ENCODE measurements at places on chromosomes 5 and 9.

GRCh38 chr9:132591244-132591643, 8.8 kb downstream of the BARHL1 start:
- DNase-seq: peak; percentile 79

DNA sequence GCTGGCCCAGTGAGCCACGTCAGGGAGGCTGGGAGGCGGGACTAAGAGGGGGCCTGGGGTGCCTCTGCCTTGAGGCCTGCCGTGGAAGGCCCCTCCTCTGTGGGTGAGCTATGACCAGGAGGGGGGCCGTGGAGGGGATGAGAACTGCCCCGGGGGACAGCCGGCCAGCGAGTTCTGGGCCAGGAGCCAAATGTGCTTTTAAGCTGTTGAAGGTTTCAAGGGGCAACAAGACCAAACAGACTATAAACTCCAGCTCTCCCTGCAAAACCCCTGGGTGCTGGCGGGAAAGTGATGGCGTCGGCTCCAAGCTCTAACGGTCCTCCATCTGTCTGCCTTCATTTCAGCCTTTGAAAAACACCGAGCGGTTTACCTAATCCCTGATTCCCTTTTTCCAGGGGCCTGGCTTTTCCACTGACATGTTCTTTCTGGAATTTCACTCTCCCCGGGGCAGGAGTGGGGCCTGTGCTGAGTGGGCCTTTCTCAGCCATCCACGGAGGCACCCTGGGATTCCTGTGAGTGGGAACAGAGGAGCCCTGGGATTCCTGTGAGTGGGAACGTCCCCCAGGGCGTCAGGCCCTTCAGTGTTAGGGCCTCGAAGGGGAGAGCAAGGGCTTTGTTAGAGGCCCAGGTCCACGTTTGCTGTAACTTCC, 65.6 kb downstream of the COL5A1 start:
- peak; percentile 98 for DNase-seq

- DNase-seq: peak; percentile 75
Measured at GRCh38 chr5:96629774-96630173, 32.4 kb upstream of the CAST start.

DNA sequence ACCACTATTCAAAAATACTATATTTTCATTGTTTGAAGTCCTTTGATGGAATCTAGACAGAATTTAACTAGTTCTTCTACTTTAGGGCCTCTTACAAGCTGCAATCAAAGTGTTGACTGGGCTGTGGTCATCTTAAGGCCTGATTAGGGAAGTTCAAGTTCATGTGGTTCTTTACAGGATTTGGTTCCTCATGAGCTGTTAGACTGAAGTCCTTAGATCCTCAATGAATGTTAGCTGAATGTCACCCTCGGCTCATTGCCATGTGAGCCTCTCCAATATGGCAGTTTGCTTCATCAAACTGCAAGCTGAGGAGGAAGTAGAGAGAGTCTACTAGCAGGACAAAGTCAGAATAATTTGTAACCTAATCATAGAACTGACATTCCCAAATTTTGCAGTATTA, 135.1 kb downstream of the CSNK1G3 start:
- DNase-seq: no peak

GRCh38 chr9:117214416-117214815, 200.4 kb downstream of the ASTN2 start:
- no peak for DNase-seq

- no peak for DNase-seq
Measured at GRCh38 chr5:141889282-141889871, 11.2 kb upstream of the PCDH1 start.

GRCh38 chr5:174323878-174324281, 278.4 kb downstream of the NSG2 start:
- peak; percentile 76 for DNase-seq

DNA sequence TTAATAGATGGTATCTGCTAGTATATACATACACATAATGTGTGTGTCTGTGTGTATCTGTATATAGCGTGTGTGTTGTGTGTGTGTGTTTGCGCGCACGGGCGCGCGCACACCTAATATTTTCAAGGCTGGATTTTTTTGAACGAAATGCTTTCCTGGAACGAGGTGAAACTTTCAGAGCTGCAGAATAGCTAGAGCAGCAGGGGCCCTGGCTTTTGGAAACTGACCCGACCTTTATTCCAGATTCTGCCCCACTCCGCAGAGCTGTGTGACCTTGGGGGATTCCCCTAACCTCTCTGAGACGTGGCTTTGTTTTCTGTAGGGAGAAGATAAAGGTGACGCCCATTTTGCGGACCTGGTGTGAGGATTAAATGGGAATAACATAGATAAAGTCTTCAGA, 757 bp downstream of the FXN start:
- DNase-seq: peak; percentile 22

DNA sequence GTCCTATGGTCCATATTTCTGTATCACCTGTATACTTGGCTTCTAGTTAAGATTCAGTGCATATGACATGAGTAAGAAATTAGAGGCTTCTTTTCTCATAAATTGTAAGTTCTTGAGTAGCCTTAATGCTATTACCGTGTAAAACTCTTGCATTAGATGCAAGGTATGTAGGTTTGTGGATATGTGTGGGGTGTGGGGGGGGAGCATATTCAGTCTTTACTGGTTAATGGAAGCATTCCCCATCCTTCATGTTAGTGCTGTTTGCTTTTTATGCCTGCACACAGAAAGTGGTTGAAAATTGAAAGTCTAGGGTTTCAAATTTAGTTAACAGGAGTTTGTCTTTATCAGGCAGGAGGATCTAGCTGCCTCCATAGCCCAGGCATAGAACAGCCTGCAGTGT, 16.1 kb downstream of the RAI14 start:
- DNase-seq: no peak

- no peak for DNase-seq
Measured at GRCh38 chr5:130868186-130868840, 296.7 kb downstream of the HINT1 start.

GRCh38 chr9:132995879-132996278, 17.4 kb downstream of the GFI1B start:
- no peak for DNase-seq

DNA sequence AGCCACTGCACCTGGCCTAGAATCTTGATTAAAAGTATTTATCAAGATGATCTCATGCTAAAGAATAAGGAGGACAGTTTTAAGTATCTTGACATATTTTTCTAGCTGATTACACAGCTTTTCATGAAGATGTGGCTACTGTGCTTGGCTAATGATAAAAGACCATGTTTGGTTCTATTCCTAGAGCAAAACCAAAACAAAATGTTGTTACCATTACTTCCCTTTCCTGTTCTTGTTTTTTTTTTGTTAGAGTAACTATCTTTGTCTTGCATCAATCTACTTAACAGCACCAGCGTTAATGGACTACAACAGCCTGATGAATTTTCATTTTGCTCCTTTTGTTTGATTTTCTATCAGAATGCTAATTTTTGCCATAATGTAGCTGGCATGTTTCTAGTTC, 86.2 kb upstream of the DHFR start:
- DNase-seq: no peak

- DNase-seq: no peak
Measured at GRCh38 chr5:128234928-128235641, 151.5 kb downstream of the SLC12A2 start.

- DNase-seq: no peak
Measured at GRCh38 chr9:37453827-37454226, 11.4 kb downstream of the ZBTB5 start.

GRCh38 chr5:136655468-136655867, 290.1 kb upstream of the TRPC7 start:
- no peak for DNase-seq

- no peak for DNase-seq
Measured at GRCh38 chr5:134798468-134798867, 39.9 kb downstream of the DDX46 start.

DNA sequence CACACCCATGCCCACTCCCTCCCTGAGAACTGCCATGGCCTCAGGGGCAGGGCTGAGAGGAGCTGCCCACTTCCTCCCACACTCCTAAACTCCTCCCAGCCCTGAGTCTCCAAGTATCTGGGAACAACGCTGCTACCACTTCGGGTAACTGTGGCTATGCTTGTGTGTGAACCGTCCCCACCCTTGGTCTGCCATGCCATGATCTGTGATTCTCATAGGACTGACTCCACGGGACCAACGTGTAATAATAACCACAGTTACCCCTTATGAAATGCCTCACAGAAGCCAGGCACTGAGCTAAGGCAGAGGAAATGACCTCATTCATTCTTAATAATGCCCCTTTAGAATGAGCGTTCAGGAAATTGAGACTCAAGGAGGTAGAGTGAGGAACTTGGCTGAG, 103.9 kb upstream of the SMIM23 start:
- DNase-seq: no peak

DNA sequence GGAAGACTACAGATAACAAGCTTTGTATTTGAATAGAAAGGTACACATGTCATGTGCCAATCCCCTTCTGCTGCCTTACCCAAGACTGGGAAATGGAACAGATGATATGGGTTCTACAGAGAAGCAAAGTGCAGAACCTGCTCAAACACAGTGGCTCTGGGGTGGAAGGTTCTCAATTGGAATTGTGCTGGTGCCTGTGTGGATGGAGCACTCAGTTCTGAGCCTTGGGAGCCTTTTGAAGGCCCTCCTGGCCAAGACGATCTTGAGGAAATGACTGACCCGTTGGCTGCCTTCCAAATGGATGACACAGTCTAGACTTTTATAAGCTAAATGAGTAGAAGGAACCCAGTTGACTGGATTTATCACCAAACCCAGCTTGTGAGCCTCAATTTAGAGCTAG, 4.2 kb upstream of the PRSS3 start:
- DNase-seq: no peak

DNA sequence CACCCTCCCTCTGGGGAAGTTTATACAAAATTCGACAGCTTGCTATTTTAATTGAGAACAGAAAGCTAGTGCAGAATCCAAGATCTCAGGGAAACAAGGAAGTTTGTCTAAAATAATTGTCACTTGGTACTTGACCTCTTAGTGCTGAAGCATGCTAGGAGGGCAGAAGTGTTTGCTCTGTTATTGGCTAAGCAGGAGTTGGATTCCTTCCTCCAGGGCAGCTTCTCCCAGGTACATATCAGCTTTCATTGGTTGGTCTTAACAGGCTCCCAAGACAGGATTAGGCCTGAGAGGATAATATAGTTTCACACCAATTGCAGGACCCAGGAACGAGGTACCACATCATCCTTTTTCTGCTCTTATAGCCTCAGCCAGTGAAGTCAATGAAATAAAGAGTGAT, 432.8 kb downstream of the IRX1 start:
- DNase-seq: no peak

DNA sequence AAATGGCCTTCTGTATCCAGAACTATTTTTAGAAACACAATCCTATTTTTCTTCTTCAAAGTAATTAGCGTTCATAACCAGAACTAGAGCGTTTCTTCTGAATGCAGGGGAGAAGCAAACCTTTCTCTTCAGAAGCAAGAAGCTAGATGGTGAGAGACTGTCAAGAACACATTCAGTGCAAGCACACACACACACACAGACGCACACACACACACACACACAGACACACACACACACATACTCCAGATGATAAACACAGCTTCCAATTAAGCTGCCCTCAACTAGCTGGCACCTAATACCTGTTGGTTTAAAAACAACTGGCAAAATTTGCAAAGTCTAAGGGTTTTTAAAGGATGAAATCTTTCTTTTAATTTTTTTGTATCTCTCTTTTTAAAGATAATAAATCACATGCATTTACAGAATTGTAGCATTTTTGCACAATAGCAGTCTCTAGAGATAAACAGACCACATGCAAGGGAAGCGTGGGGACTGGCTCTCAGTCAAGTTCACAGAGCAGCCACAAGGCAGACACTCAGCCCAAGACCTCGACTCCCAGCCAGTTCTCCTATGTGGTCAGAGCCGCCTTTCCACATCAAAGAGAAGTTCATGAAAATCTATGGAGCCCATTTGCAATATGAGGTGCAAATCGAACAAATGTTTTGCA, 138.5 kb downstream of the TTLL11 start:
- DNase-seq: no peak

GRCh38 chr9:135136481-135136880, 49.0 kb downstream of the OLFM1 start:
- DNase-seq: peak; percentile 84

- no peak for DNase-seq
Measured at GRCh38 chr5:38105801-38106200, 152.6 kb upstream of the EGFLAM start.

GRCh38 chr5:140567136-140567818, 2.6 kb downstream of the SLC35A4 start:
- DNase-seq: no peak

DNA sequence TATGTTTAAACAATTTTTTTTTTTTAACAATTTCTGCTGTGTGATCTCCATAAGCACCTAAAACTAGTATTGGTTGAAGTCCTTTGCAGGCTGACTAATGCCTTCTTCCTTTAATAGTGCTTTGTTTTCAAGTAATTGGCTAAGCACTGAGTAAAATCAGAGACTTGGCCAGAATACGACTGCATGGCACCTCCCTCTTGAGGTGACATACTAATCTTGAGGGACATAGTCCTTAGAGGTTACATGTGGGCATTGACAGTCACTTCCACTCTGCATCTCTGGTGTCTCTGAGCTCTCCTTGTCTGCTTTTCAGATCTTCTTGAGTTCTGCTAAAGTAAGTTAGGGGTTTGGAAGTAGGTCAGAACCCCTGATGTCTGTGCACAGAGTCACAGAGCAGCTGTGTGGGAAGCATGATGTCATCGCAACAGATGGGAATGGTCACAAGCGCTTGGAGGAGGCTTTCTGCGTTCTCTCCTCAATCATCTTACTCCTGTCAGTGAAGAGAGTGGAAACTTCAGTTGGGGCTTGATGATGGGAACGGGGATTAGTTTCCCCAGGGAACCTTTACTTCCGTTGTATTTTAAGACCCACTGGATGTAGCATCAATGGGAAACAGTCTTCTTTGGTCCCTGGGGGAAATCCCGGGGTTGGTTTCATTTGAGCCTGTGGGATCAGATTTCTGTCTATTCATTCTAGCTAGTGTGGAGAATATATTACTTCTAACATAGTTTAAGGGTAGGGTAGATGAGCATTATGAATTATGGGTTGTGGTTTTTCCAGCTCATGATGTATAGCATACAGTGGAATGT, 136.9 kb downstream of the ARHGAP26 start:
- DNase-seq: peak; percentile 86

- no peak for DNase-seq
Measured at GRCh38 chr5:87868792-87869191, 399.9 kb downstream of the TMEM161B start.

DNA sequence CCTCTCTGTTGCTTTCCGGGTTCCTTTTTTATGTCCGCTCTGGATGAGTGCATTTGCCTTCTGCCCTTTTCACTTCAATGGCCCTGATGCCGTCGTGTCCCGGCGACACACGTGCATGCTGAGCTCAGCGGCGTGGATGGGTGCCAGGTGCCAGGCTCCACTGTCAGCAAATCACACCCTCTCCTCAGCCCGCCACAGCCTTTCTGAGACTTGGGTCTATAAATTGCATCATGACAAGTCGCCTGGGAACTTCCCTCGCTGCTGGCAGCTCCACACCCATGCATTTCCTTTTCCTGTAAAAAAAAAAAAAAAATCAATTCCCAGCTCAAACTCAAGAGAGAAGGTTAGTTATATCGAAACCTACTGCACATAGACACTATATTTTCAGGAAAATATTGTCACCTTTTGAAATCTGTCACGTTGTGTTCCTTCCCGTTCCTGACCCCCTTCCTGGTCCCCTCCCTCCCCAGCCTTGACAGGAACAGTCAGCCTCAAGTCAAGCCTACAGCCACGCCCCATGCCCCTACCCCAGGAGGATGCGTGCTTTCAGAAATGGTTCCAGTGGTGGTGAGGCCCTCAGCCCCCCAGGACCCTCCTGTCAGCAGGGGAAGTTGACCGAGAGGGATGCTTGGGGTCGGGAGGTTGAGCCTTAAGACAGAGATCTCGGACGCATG, 110.3 kb upstream of the PTCH1 start:
- DNase-seq: no peak

Measured in NCI-H82 (cell line).